ENCODE measurements at places on chromosomes 11 and 22.
A peak's percentile ranks its signal among the peaks of the same experiment; 100 is the strongest.

GRCh38 chr11:62788991-62789390 lies 1.8 kb downstream of the TMEM179B start:
- no peak for DNase-seq

- DNase-seq, result no peak
Observed at GRCh38 chr22:21682385-21683175, 16.8 kb downstream of the PPIL2 start.

GRCh38 chr22:36546092-36546804 lies 17.3 kb upstream of the EIF3D start:
- DNase-seq, result peak; percentile 3

GRCh38 chr11:85698195-85698594 lies 12.2 kb upstream of the CCDC89 start:
- no peak for DNase-seq

DNA sequence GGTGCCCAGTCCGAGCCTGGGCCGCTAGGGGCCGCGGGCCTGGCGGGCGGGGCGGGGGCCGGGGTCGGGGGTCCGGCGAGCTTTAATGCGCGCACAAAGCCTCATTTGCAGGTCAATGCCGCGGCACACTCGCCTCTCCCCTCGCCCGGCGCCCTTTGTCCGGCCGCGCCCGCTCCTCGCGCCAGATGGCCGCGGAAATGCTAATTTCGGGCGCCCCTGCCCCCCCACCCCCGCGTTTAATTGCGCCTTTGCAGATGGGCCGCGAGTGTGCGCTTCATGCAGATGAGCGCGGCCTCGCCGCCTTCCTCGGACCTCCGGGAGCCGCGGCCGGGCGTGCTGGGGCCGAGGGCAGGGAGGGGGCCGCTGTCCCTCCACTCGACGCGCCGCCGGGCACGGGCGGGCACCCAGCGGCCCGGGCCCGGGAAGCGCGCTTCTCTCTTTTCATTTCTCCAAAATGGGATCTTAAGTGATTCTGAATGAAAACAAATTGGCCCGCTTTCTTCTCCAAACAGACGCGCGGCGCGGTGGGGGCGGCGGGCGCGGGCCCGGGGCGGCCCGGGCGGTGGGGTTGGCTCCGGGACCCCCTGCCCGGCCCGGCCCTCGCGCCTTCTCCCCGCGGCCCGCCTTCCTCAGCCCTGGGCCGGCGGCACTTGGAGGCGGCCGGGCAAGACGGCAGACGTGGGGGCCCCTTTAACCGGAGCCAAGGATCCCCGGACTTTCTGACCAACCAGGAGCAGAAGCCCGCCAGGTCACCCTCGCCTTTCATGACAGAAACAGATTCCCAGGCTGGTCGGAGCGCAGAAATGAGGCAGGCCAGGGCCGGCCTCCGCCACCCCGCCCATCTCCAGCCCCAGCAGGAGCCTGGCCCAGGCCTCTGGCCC lies 22.9 kb downstream of the CDKN1C start:
- no peak for DNase-seq

DNA sequence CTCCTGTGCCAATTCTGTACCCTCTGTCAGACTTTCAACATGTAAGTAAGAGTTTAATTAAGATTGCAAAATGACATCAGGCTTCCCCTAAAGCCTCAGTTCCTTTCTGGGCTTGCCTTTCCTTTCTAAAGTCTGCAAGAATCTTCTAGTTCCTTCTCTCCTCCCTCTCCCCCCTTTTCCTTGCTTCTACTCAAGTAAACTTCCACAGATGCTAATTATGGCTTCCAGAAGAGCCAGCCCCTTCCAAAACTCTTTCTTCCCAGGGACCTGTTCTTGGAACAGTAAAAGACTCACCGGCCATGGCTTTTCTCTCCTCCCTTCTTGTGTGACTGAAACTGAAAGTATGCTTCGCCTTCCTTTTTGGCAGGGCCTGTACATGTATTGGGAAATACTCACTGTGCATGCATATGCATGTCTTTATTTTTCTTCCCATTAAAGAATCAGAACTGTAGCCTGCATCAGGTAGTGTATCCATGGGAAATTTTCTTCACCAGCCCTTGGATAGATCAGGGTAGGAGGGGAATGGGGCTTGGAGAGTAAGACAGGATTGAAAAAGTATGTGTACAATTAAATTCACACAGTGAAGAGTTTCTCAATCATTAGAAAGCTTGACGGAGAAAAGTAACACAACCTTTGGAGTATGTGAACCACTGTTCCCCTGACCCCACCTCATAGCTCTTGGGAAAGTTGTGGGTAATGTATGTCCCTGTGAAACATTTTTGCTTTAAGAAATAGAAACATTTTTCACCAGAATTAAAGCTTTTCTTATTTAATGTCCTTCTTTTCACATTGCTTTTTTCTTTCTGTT lies at the start of gene CASP1:
CASP1 (minus strand) TSS at position 332 of the 808 bp plus-strand sequence; CDS start at position 301, 31 bp downstream.
- no peak for DNase-seq

- DNase-seq, result no peak
Observed at GRCh38 chr22:30079952-30080533, at the start of gene HORMAD2. HORMAD2 (plus strand) TSS chr22:30080464; CDS start chr22:30093953, 13,489 bp downstream.

GRCh38 chr11:68127714-68128681 lies 6.8 kb upstream of the CHKA start:
- no peak for DNase-seq

GRCh38 chr11:78995171-78995570 lies 420.5 kb upstream of the NARS2 start:
- DNase-seq, result no peak

DNA sequence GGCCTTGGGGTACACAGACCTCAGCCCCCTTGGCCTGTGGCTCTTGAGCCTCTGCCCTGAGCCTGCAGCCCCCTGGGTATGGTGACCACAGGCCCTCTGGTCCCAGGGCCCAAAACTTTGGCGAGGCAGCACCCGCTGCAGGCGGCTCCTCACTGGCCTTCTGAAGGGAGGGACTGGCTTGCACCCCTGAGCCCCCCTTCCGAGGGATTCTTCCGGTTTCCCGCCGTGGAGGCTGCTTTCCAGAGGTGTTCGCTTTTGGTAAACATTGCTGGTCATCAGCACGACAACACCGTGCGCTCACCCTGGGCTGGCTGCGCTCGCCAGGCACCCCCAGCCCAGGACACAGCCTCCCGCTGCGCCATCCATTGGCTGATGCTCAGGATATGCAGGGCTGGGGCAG lies 42.0 kb downstream of the GRAMD4 start:
- DNase-seq, result no peak

DNA sequence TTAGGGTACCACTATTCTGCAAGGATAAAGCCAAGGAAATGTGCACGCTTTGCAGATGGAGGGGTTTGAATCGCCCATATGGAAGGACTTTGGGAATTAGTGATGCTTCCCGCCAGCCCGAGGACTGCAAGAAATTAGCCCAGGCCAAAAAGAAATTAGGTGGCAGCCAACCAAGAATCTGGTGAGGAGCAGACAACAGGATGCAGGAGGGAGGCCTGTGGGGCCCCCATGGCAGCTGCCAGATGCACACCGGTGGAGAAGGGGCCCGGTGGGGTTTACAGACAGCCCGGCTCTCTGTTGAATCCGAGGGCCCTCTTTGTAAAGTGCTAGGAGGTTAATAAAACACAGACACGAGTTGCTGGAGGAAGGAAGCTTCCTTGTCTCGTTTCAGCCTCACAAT lies 73.5 kb downstream of the TIMP3 start:
- no peak for DNase-seq

- no peak for DNase-seq
Observed at GRCh38 chr11:85643191-85643614, 4.6 kb upstream of the TMEM126A start.

- no peak for DNase-seq
Observed at GRCh38 chr11:11960687-11961086, 47.7 kb downstream of the DKK3 start.

GRCh38 chr11:87473174-87473573 lies 435.4 kb downstream of the TMEM135 start:
- no peak for DNase-seq

DNA sequence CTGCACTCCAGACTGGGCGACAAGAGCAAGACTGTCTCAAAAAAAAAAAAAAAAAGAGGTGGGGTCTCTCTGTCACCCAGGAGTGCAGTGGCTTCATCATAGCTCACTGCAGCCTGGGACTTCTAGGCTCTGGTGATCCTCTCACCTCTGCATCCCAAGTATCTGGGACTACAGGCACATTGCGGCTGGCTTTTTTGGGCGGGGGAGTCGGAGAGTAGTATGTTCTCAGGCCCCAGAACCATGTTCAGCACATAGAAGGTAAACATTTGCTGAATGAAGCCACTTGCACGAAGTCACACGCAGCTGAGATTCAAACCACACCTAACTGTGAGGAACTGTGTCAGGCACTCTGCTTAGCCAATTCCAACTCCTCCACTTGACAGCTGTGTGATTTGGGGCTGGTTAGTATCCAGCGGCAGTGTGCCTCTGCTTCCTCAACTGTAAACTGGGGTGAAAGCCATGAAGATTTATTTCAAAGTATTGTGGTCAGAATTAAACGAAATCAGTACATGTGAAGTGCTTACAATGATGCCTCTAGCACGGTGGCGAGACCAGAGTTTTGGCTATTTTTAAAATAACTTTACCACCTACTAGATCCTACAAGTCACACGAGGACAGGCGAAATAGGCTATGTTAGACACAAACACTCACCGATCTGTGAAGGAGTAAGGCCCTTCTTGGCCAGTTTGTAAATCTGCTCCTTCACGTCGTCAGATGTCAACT lies 789 bp downstream of the RPS13 start:
- no peak for DNase-seq

- DNase-seq, result no peak
Observed at GRCh38 chr22:23518376-23519187, 61.5 kb downstream of the IGLL1 start.

GRCh38 chr11:2265396-2265795 lies 5.0 kb downstream of the ASCL2 start:
- no peak for DNase-seq

- no peak for DNase-seq
Observed at GRCh38 chr22:37843741-37844089, 419 bp downstream of the ANKRD54 start.

GRCh38 chr11:55172734-55173415 lies 89.1 kb upstream of the TRIM48 start:
- DNase-seq, result no peak

- no peak for DNase-seq
Observed at GRCh38 chr11:2311353-2312133, 9.7 kb downstream of the TSPAN32 start.

DNA sequence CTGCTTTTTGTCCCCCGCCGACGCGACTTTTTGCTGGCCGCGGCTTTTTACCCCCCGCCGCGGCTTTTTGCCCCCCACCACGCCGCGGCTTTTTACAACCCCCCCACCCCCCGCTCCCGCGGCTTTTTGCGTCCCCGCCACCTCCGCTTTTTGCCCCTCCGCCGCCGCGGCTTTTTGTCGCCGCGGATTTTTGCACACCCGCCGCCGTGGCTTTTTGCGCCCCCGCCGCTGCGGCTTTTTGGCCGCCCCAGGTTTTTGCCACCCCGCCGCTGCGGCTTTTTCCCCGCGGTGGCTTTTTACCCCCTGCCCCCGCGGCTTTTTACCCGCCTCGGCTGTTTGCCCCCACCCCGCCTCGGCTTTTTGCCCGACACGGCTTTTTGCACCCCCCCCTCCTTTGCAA lies 205.5 kb downstream of the CCT8L2 start:
- no peak for DNase-seq

- DNase-seq, result no peak
Observed at GRCh38 chr11:94702481-94702880, 65.7 kb upstream of the AMOTL1 start.

DNA sequence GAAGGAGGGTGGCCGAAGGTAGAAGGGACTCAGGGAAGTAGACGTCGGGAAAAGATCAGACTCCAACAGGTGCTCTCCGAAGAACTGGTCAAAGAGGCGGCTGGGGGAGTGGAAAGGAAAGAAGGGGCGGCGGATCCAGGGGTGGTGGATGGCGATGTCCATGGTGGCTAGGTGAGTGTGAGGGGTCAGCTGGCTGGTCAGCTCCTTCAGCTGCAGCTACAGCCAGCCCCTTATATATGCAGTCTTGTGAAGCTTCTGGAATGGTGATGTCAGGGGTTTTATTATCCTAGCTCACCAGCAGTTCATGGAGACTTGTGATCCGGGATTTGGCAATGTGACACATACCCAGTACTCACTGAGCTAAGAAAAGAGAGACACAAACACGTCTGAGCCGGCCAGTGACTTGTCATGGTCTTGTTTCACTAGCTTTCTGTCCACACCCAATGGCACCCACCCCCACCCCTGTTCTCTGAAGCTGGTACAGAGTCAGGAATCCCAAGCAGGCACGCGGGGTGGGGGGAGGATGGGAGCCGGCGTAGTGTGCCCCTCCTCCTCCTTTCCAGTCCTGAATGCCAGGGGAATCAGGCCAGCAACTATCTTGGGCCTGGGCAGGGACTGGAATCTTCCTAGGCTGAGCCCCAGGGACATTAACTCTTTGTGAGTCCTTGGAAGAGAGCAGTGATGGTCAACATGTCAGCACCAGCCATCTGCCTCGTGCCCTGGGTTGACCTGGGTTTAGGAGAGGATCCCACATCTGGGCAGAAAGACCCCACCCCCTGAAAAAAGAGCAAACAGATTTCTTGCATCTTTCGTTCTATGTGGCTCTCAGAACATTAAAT lies at the start of gene CRYAB:
CRYAB (minus strand) TSS at position 208 of the 839 bp plus-strand sequence; CDS start at position 162, 46 bp downstream.
- DNase-seq, result no peak

DNA sequence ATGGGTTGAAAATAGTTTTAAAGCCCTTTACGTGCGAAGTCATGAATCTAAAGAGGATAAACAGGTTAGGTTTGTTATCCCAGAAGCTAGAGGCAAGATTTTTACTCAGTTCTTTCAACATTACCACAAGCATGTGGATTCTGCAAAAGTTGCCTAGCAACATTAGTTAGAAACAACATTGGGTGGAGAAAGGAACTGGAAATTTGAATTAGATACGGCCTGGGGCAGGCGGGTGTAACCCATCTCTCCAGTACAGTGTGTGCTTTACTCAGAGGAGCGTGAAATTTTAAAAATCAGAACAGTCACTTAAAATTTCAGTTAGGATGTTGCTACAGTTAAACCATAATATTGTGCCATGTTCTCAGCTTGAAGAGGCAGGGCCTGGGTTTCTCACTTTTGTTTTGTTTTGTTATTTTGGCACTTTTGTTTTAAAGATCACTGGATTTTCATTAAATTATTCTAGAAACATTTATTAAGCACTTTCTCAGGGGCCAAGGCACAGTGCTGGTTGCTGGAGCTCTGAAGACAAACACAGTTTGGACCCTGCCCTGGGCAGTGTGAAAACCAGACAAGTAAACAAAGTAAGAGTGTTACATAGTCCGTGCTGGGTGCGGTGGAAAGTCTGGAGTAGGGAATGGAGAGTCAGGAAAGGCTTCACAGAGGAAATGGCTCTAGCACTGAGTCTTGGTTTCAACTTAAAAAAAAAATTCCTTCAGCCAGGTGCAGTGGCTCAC lies 4.4 kb upstream of the WEE1 start:
- DNase-seq, result no peak

- DNase-seq, result no peak
Observed at GRCh38 chr11:103744496-103745153, 291.8 kb upstream of the DDI1 start.

- DNase-seq, result no peak
Observed at GRCh38 chr11:28505232-28505631, 397.0 kb downstream of the METTL15 start.

DNA sequence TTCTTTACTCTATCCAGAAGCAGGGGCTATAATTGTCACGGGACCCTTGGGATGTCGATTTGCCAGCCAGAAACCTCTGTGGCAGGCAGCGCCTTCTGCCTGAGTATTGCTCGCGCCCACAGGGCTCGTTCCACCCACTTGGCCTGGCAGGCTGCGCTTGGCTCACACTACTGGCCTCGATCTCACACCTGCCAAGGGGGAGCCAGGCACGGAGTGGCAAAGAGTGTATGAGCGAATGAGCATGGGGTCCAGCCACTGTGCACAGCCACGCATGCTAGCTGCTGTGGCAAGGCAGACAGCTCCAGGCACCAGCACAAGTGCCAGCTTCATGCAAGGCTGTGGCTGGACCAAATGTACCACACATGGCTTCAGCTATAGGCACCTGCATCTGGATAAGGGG lies 599.8 kb downstream of the DLG2 start:
- DNase-seq, result no peak
